ENCODE measurements at places on chromosomes 3 and 15.

DNA sequence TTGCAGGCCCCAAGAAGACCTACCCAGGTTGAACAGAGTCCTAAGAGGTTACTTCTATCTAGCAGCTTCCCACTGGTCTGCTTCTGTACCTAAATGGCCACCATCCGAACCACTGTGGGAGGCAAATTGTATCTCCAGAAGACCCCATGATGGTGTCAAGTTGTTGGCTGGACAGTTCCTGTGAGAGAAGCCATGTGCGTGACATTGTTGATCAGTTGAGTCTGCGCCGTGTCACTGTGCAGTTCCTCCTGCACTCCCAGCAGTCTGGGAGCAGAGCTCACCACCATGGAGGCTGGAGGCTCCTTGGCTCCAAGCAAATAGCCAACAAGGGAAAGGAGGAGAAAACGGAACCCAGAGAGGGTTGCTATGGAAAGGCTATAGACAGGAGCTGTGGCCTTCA, 7.5 kb upstream of the CYP1A1 start:
- no peak for DNase-seq

- DNase-seq, result no peak
Observed at GRCh38 chr15:79962178-79962577, 8.8 kb downstream of the BCL2A1 start.

- no peak for DNase-seq
Observed at GRCh38 chr3:4551051-4551711, 58.0 kb downstream of the ITPR1 start.

- DNase-seq, result no peak
Observed at GRCh38 chr3:46324036-46324435, 29.9 kb upstream of the CCR2 start.

DNA sequence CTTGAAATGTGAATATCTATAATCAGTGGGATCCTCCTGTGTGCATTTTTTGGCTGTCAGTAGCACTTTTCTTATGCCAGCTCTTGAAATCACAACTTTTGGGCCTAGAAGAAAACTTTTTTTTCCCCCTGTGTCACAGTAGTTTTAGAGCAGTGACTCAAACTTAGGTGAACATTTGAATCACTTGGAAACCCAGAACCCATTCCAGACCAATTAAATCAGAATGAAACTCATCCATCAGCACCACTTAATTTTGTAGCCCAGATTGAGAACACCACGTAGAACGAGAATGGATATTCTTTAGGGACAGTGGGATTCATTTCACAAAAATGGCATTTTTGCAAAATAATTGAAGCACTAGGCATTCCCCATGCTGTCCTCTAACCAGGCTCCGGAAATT, 224.8 kb upstream of the NANOGP8 start:
- DNase-seq, result no peak

DNA sequence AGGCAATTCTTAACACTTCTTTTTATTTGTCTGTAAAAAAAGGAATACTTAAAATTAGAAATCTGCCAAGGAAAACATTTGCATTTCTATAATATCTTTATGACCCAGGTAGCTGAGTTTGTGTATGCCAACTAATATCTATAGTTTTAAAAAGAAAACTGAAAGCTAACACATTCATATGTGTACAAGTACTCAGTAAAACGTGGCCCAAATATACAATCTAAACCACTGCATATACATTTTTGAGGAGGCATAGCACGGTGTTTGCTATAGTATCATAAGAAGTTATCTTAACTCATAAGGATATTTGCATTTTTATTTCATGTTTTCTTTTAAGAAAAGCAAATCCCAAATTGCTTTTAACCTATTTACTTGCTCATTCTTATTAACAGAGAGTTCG, 172.7 kb downstream of the ZBTB20 start:
- no peak for DNase-seq
